Activated CD4-positive, alpha-beta T cell treated with anti-CD3 and anti-CD28 coated beads, Interleukin-2, Interleukin-4, amounts not matched to agents 100 ng/mL and 50 ng/mL, durations not matched to agents 16 hours and 8 hours (primary cell): ENCODE measurements at places on chromosomes 1 and 21.

DNA sequence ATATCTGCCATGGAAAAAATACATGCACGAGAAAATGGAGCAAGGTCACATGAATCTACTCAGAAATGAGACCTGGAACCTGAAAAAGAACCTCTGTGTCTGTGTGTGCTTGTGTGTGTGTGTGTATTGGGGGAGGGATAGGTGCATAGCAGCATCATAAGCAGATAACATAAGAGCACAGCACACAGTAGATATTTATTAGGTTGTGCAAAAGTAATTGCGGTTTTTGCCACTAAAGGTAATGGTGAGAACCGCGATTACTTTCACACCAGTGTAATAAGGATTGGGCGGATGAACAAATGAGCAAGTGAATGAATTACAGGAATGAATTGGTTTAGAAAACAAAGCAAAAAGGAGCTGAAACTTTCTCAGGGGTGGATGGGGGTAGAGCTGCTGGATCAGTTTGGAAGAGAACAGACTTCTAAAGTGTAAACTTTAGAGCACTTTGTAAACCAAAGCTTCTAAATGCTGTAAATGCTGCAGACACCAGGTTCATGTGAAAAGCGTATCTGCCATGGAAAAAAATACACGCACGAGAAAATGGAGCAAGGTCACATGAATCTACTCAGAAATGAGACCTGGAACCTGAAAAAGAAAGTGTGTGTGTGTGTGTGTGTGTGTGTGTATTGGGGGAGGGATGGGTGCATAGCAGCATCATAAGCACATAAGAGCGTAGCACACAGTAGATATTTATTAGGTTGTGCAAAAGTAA, 156.9 kb downstream of the TOMM20 start:
- DNase-seq = no peak

- no peak for DNase-seq
Measured at GRCh38 chr1:210702506-210702905, 373.8 kb downstream of the HHAT start.

- DNase-seq = no peak
Measured at GRCh38 chr1:51088474-51088873, 13.6 kb upstream of the C1orf185 start.

DNA sequence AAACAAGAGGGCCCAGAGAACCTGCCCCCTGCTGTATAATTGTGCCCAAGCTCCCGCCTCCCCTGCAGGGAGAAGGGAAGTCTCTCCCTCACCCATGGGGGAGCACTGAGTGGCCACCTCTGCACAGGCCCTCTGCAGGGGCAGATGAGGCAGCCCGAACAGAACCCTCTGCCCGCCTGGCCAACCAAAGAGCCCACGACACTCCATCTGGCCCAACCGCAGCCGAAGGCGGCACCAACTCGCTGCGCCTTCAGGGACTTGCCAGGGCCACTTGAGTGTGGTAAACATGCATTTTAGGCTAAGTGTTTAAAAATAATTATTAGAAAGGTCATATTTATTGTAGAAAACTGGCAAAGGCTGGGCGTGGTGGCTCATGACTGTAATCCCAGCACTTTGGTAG, 34.6 kb upstream of the CCSAP start:
- no peak for DNase-seq

- no peak for DNase-seq
Measured at GRCh38 chr1:201745023-201745422, 83.9 kb upstream of the IPO9 start.

DNA sequence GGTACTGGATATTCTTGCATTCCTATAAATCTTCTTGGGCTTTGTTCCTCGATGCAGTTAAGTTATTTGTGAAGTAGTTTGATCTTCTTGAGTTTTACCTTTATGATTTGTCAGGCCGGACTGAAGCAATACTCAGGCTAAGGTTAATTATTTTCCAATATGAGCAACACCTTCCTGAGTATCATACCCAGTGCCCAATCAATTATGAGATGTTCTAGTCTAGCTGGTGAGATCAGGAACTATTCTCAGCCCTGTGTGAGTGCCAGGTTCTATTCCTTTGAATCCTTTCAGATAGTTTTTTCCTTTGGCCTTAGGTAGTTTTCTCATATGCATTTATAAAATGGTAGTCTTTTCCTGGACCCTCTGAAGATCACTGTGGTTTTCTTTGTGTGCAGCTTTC, 92.5 kb downstream of the SCMH1 start:
- no peak for DNase-seq

GRCh38 chr1:36448530-36449056, 1.7 kb downstream of the OSCP1 start:
- no peak for DNase-seq

GRCh38 chr1:24418898-24419628, 3.5 kb downstream of the NIPAL3 start:
- DNase-seq = no peak

- no peak for DNase-seq
Measured at GRCh38 chr1:211781260-211781659, 49.3 kb downstream of the LPGAT1 start.

- no peak for DNase-seq
Measured at GRCh38 chr1:40898431-40898901, 36.3 kb upstream of the CITED4 start.

DNA sequence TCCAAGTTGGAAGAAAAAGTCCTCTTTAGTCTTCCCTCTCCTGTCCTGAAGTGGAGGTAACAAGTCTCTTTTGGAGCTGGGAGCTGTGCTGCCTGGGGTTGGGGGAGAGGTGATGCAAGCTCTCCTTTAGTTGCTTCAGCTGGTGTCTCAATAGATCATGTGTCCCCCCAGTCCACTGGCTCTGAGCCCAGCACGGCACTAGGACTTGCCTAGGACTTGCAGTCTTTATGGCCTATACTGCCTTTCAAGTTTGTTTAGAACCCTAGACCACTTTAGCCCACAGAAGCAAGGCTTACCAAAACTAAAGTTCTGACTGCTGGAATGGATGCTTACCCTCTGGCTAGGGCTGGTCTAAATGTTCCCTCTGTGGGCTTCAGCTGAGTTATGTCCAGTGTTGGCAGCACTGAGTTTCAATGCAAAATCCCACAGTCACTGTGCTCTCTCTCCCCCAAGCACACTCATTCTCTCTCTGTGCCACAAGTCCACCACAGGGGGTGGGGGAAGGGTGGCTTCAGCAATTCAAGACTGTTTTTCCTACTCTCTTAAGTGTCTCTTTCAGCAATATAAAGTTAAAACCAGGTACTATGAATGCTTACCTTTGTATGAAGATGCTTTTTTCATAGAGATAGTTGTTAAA, 185.0 kb downstream of the DNAH14 start:
- DNase-seq = no peak

DNA sequence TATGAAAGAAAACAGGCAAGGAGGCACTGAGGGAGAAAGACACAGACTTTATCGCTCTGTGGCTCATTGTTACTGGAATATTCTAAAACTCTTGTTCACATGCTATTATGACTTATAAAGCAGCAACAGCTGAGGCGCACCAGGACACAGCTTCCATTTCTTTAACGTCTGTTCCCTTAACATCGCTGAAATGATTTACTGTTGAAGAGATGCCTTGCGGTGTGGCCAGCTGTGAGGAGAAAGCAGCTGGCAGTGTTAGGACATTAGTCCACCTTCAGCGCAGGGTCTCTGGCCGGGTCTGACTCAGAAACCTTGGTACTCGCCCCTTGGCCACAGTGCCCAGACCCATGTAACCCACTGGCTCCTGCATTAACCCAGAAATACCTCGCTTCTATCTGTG, 3.1 kb upstream of the PER3 start:
- DNase-seq = no peak

- no peak for DNase-seq
Measured at GRCh38 chr1:147080671-147081394, 91.4 kb downstream of the PRKAB2 start.

- DNase-seq = no peak
Measured at GRCh38 chr1:42941640-42942330, 16.9 kb downstream of the SLC2A1 start.

DNA sequence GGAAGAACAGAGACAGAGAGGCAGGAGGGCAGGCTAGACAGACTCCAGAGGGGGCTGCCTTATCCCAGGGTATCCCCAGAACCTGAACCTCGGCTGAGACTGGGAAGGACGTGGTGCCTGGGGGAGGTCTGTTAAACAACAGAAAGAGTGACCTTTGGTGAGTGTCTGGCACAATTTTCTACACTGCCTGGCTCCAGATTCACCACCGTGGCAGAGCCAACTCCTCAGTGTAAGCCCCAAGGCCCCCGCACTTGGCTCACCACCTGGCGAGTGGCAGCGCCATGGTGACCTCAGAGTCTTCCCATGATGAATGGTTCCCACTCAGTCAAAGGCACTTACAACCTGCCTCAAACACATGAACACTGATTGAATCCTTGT, 6.5 kb downstream of the RD3 start:
- no peak for DNase-seq

DNA sequence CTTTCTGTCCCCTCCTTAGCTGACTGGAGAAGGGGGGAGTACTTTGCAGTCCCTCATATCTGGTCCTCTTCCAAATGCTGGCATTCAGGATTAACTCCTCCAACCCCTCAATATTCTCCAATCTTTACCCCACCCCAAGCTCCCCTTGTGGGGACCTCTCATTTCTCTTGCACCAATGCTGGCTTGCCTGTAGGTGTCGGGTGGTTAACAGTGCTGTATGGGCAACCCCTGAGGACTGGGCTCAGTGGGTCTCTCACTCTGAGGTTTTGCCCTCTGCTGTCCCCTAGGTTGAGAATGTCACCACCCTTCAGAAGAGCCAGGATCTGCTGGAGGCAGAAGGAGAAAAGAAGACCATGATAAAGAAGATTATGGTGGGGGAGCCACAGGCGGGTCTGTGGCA, 27.0 kb downstream of the MROH7 start:
- DNase-seq = no peak

DNA sequence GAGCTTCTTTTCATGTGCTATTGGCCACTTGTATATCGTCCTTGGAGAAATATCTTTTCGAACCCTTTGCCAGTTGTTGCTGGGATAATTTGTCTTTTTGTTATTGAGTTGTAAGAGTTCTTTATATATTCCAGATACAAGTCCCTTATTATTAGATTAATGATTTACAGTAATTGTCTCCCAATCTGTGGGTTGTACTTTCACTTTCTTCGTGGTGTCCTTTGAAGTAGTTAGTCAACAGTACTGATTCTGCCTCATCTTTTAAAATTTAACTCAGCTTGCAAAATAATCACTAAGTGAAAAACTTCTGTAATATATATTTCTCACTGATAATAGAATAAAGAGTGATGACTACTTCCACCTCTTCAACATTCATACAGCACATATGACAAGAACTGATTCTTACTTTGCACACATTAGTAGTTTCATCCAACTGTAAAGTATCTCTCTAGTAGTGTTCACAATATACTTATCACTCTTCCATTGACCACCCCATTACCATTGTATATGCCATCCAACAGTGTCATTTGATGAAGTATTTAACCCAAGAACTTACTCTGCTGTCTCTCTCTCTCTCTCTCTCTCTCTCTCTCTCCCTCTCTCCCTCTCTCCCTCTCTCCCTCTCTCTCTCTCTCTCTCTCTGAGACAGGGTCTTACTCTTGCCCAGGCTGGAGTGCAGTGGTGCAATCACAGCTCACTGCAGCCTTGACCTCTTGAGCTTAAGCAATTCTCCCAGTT, 104.2 kb upstream of the DMRTA2 start:
- no peak for DNase-seq

GRCh38 chr1:196651637-196652215, at the start of gene CFH:
TSS of gene CFH (plus strand) at chr1:196652043. CDS start at chr1:196652118, 75 bp downstream.
- peak; percentile 16 for DNase-seq

DNA sequence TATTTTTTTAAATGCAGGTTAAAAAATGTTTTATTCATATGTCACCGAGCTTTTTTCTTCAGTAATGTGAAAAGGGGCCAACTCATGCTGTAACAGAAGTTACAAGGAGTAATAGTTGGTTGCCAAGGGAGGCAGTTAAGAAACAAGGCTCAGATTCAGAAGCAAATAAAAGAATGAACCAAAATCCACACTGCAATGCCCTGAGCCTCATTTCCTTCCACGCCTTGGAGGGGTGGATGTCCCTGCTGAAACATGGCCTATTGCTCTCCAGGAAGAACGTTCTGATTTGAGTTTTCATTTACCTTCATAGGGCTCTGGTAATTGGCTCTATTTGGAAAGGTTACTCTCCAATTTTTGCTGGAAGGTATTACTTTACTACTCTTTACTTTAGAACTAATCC, 24.4 kb downstream of the ALG14 start:
- no peak for DNase-seq

GRCh38 chr1:65156910-65157545, 9.0 kb downstream of the AK4 start:
- DNase-seq = no peak

DNA sequence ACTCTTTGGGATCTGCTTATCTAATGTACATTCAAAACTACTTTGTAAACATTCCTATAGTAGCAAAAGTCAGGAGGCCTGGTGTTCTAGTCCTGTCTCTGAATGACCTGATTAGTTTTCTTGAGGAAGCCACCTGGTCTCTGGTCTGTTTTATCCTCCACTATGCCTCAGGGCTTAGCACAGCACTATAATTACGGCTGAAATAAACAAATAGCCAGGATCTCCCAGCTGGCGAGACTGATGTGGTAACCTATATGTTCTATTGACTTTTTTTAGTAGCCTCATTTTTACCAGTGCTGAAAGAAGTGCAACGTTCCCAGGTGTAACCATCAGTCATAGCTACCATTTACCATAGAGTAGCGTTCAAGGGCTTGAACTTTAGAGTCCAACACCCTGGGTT, 24.2 kb upstream of the RPL11 start:
- DNase-seq = no peak

DNA sequence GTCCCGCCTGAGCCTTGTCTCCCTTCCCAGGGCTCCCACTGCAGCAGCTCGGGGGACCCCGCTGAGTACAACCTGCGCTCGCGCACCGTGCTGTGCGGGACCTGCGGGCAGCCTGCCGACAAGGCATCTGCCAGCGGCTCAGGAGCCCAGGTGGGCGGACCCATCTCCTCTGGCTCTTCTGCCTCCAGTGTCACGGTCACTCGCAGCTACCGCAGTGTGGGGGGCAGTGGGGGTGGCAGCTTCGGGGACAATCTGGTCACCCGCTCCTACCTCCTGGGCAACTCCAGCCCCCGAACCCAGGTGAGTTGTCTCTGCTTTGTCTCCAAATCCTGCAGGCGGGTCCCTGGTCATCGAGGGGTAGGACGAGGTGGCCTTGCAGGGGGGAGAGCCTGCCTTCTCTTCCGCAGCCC, 14.9 kb upstream of the SEMA4A start:
- no peak for DNase-seq

GRCh38 chr21:38315122-38315521, 58.3 kb downstream of the KCNJ15 start:
- no peak for DNase-seq
